Urinary bladder (tissue), 4 donors: ENCODE measurements at places on chromosomes 7 and 10. TPM values are rescaled to one million over a fixed set of nuclear protein-coding genes. Genes with fewer than 3 reads are reported as not detected.

- DNase-seq, result no peak
These were observed 365.8 kb upstream of the NPVF start for GRCh38 chr7:25594122-25594521.

GRCh38 chr7:113267885-113268284 is 149.5 kb upstream of the SMIM30 start:
- DNase-seq, result no peak

- DNase-seq, result no peak
These were observed 47.3 kb downstream of the PROSER2 start for GRCh38 chr10:11870461-11870780.

DNA sequence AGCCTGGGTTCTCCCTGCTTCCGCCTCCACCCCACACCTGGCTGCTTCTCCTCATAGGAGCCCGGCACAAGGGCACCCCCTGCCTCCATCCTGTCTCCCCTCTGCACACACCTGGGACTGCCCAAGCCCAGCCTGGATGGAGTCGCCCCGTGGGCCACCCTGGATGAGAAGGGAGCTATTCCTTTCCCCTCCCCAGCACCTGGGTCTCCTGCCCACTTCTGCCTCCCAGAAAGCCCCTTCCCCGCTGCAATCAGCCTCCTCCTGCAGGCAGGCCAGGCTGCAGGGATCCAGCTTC is 45.2 kb downstream of the ELFN1 start:
- DNase-seq, result no peak

DNA sequence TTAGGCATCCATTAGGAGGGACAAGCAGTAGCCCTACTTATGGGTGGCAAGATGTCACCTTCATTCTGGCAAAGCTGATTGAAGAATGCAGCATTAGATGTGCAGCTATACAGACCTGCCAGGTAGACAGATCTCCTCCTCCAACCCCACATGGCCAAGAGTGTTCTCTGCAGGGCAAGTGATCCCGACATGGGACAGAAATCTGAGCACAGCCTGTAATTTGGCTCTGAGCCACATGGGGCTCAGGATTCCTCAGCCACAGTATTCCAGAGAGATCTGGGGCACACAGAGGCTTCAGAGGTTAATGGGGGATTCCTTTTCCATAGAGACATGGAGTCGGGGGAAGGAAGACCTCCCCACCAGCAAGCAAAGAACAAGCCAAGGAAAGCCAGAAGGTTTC is 58.7 kb upstream of the GDF10 start:
- DNase-seq, result no peak

- DNase-seq, result no peak
These were observed 135.2 kb downstream of the CUX1 start for GRCh38 chr7:101952355-101953247.

DNA sequence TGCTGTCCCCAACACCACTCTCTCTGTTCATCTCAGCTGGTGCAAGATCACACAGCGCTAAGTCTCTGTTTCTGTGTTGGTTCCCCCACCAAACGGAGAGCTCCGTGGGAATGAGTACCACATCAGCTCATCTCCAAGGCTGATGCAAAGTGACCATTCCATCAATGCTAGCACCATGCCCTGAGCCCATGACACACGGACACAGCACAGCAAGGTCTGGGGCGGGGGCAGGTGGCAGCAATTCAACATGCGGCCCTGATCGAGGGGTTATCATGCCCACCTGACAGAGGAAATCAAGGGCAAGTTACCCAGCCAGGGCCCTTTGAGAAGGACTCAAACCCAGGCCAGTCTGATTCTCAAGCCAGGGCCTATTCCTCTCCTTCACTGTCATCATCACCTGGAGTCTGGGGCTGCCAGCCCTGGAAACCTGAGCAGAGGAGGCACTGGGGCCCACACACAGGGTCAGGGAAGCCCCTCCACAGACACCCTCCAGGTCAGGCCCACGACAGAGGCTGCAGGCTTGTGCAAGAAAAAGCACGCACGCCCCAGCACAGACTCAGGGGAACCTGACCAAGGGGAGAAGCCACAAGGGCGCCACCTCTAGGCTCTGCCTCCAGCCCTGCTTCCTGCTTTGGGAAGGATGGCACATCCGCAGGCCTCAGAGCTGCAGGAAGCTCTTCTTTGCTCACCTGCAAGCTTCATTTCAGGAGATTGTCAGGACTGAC is 74.8 kb downstream of the GRID1 start:
- no peak for DNase-seq

DNA sequence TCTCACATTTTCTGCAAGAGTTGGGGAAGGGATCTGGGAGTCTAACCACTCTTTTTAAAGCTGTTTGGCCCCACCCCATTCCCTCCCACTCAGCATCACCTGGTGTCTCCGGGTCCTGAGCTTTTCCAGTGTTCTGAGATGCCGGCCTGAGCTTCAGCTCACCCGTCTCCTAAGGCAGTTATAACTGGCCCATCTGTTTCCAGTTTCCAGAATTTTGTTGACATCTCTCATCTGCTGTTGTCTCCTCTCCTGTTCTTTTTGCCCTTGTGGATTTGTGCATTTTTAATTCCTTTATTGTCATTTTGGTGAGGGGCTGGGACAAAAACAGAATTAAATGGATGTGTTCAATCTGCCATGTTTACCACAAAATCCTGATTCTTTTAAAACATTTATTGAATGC is 160.6 kb downstream of the C10orf105 start:
- no peak for DNase-seq

GRCh38 chr10:1228467-1228975 is 172.3 kb downstream of the WDR37 start:
- DNase-seq, result no peak

DNA sequence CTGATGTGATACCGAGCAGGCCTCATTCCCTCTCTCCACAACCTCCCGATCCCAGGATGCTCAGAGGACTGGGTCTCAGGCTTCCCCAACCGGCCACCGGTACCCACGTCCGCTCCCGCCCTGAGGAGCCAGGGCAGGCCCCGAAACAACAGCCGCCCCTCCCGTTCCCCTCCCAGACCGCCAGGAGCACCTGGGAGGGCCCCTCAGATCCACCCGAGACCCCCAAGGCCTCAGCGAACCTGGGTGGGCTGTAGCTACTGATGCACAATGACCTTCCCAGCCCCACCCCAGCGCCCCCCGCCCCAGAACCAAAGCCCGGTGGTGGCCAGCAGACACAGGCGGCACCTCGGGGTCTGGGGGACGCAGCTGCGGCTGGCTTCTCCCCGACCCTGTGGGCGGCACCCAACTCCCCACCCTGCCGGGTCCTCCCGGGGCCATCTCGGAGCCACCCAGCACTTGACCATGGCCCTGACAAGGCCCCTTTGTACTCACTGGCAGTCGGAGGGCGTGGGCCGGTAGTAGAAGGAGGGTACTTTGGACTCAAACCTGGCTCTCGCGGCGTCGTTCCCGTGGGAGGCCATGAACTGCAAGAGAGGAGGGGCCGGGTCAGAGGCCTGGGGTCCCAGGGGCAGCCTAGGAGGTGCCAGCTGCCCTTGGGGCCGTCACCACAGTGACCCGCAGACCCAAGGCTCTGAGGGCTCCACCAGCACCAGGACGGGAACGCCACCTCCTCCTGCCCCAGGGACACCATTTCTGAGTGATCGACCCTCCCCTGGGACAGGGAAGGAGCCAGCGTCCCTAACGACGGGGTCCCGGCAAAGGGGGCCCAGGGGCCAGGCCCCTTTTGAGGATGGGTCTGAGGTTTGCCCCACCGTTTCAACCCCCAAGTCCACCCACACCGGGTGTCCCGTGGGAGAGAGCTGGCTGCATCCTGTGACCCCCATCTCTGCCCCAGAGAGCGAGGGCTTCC is 28.1 kb downstream of the ADAP1 start:
- DNase-seq, result no peak

DNA sequence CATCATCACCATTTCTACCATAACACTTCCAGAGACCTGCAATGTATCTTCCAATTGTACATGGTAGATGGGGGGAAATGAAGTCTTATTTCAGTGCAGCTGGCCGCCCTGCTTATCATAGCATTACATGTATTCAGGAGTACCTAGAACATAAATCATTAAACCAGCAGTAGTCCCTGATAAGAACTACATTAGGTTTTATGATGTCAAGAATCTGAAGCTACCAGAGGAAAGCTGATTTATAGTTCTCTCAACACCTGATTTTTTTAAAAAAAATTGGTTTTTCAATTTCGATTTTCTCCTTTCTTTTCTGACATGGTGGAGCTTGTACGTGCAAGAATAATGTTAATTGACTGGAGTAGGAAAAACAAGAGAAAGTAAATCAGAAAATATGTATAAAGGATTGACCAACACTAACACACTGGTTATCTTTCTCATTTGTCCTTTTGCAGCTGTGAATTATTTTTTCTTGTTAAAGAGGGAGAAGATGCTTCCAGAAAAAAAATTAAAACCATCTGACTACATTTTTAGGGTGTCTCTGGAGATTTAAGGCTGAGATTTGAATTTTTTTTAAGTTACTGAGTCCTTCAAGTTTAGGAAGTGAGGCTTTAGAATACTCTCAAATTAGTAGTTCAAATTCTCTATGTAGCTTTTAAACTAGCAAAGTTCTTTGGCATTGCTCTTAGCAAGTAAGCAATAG is 59.1 kb downstream of the CSTF2T start:
- no peak for DNase-seq

DNA sequence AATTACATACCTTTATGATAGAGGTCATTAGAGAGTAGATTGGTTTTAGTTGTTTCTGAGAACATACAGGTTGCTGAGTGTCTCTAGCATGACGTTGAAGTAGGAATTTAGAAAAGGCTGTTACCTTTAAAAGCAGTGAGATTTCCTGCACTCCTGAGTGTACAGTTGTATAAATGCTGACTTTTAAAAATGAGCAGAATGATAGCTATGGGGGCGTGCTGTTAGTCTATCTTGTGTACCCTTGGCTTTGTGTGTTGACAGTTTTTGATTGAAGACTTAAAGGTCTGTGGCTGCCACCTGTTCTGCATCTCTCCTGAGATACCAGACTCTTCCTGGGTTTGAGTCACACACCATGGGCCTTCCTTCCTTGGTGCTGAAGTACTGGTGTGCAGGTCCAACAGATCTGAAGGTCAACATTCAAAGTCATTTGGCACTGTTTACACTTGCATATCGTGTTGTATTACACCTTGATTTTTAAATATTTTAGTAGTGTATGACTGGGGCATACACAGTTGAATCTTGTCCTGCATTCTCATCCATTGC is 23.8 kb downstream of the DNAJB6 start:
- no peak for DNase-seq

- no peak for DNase-seq
These were observed 51.0 kb downstream of the PRLHR start for GRCh38 chr10:118544401-118544948.

GRCh38 chr10:78351809-78352208 is 318.1 kb downstream of the RPS24 start:
- DNase-seq, result no peak

- DNase-seq, result no peak
These were observed 9.9 kb upstream of the TAS2R41 start for GRCh38 chr7:143467724-143468123.

DNA sequence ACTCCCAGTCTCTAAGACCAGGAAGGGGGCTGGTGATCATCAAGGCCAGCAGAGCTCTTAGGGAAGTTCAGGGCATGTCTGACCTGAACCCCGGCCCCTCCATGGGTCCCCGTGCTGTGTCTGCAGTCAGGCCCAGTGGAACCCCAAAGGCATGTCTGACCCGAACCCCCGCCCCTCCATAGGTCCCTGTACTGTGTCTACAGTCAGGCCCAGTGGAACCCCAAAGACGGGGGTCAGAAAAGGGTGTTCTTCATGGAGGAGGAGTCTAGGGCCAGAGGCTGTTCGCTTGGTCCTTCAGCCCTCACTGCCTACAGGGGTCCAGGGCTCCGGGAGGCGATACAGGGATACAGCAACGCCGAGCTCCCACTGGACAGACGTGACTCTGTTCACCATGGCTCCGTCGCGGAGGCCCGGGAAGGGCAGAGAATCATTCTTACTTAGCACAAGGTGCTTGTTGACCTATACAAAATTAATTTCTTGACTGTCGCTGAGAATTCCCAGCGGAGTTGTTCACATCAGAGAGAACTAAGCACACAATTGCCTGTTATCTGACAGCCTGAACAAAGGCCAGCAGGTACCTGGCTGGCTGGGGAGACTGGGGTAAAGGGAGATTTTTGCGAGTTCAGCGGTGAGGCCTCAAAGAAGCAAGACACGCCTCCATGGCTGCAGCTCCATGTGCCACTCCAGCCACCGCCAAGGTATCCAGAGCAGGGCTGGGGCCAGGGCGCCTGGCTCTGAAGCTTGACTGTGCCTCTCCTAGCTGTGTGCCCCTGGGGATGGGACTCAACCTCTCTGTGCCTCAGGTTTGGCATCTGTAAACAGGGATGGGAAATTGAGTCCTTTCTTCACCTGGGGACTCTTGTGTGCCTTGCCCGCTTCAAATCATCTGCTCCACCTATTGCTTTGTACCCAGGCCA is 26.8 kb downstream of the EN2 start:
- no peak for DNase-seq

DNA sequence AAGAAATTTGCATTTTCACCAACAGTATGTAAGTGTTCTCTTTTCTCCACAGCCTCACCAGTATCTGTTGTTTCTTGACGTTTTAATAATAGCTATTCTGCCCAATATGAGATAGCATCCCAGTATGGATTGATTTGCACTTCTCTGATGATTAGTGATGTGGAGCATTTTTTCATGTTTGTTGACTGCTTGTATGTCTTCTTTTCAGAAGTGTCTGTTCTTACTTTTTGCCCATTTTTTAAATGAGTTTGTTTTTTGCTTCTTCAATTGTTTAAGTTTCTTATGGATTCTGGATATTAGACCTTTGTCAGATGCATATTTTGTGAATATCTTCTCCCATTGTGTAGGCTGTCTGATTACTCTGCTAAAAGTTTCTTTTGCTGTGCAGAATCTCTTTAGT is 12.2 kb upstream of the TPK1 start:
- no peak for DNase-seq

DNA sequence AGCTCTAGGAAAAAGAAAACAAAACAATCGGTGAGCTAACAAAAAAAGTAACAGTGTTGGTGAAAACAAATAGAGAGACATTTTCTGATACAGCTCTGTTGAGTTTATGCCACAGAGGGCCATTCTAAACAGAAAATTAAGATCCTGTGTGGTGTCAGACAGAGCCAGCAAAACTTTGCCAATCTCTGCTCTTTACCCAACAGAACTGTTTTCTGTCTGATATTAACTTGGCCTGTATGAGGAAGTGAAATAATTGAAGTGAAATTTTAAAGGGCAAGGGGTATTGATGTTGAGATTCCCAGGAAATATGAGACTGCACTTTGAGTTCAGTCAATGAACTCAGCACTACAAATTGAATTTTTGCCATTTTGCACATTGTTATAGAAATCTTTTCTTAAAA is 101.0 kb downstream of the AOAH start:
- no peak for DNase-seq

- DNase-seq, result no peak
These were observed 31.0 kb upstream of the LRRC18 start for GRCh38 chr10:48970654-48971053.

The ZFYVE27 gene
- polyA plus RNA-seq, result 17.0 TPM

The SEMA3D gene
- 3.8 TPM for polyA plus RNA-seq

The GHITM gene
- polyA plus RNA-seq, result 172 TPM

The ADRB1 gene
- 0.57 TPM for polyA plus RNA-seq

The CTNNA3 gene
- polyA plus RNA-seq, result 2.0 TPM

The BMPER gene
- 3.5 TPM for polyA plus RNA-seq

The C10orf95 gene
- 0.11 TPM for polyA plus RNA-seq

The ANKRD61 gene
- 0.06 TPM for polyA plus RNA-seq

The ZNF853 gene
- polyA plus RNA-seq, result 13.2 TPM

The MCM10 gene
- polyA plus RNA-seq, result 0.14 TPM

The GPNMB gene
- 62.2 TPM for polyA plus RNA-seq

The NME8 gene
- not detected for polyA plus RNA-seq

The PNLIP gene
- polyA plus RNA-seq, result 0.11 TPM
